ENCODE measurements at places on chromosomes 16 and 17. TPM values are rescaled to one million over a fixed set of nuclear protein-coding genes. Genes with fewer than 3 reads are reported as not detected.

DNA sequence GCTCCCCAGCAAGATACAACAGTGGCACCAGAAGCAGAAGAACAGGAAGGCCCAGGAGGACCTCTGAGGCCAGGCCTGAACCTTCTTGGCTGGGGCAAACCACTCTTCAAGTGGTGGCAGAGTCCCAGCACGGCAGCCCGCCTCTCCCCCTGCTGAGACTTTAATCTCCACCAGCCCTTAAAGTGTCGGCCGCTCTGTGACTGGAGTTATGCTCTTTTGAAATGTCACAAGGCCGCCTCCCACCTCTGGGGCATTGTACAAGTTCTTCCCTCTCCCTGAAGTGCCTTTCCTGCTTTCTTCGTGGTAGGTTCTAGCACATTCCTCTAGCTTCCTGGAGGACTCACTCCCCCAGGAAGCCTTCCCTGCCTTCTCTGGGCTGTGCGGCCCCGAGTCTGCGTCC is 11.9 kb downstream of the CES3 start:
- no peaks in the 10 kb centered on the region for H3K36me3 ChIP-seq
- no peak for DNase-seq
- H3K27me3 ChIP-seq: no peaks in the 10 kb centered on the region
- H3K27ac ChIP-seq: no peak overlapping the region

- H3K36me3 ChIP-seq: no peaks in the 10 kb centered on the region
- no peak for DNase-seq
These were observed 43.6 kb downstream of the NUP93 start for GRCh38 chr16:56773532-56773931.

DNA sequence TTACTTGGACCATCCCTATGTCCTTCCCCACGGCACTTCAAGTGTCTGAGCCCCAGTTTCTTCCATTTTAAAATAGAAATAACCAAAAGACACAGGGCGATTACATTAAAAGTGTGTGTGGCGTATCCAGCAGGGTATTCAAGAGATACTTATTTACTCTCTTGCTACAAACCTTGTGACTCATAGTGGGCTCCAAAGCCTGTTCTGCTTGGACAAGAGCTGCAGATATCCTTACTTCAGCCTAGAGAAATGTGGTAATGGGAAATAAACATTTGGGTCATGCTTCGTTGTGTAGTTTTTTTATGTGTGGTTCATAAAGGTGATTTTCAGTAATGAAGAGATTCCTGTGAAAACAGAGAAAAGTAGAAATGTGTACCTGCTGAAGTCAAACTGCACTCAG is 288.9 kb upstream of the CDH11 start:
- no peaks in the 10 kb centered on the region for H3K36me3 ChIP-seq
- H3K27ac ChIP-seq: no peak overlapping the region
- no peak overlapping the region for H3K4me3 ChIP-seq

DNA sequence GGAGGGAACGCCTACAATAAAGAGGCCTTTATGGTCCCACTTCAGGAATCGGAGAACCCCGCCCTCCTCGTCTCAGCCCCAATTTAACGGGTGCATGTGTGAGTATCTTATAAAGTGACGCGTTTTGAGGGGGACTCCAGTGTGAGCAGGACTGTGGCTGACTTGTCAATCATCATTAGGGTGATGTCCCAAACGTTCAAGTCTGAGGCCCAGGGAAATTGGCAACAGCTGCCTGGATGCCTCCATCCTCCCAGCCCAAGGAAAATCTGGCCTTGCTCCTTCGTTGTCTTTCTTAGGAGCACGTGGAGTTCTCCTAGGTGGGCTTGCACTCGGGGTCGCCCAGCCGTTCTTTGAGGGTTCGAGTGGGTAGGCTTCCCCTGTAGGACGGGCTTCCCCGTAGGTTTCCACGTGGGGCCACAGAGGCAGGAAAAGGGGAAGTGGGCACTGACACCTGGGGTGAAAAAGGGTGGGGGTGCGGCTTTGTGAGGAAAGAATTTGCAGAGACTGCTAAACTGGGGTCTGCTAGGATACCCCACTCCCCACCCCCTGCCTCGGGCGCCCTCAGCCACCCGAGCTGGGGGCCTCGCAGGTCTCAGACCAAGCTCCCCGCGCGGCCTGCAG is 561 bp upstream of the HERPUD1 start:
- peak overlapping the region; percentile 100 for H3K27ac ChIP-seq
- DNase-seq: no peak
- no peaks in the 10 kb centered on the region for H3K27me3 ChIP-seq
- H3K4me3 ChIP-seq: peak overlapping the region; percentile 99
- H3K36me3 ChIP-seq: peaks cover 13% of the 10 kb centered on the region

PRAC1 gene
- total RNA-seq: not detected

ABCA10 gene
- 5.5 TPM for total RNA-seq

DNA sequence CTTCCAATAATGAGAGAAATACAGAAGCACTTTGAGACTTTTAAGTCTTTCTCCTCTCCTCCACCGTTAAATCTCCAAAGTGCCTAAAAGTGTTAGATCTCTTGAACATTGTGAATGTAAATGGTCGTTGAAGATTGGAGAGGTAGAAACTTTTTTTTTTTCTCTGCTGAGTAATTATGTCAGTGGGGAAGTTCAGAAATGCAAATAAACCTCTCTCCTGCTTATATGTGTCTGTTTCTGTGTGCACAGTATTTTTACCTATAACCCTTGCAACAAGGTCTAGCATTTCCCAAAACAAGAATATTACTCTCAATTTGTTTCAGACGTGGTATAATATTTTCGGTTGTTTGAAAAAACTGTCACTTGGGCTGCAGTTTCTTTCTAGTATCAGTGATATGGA is 833.6 kb upstream of the CDH8 start:
- no peak overlapping the region for H3K27ac ChIP-seq
- no peaks in the 10 kb centered on the region for H3K4me1 ChIP-seq
- DNase-seq: no peak
- H3K4me3 ChIP-seq: no peak overlapping the region

DNA sequence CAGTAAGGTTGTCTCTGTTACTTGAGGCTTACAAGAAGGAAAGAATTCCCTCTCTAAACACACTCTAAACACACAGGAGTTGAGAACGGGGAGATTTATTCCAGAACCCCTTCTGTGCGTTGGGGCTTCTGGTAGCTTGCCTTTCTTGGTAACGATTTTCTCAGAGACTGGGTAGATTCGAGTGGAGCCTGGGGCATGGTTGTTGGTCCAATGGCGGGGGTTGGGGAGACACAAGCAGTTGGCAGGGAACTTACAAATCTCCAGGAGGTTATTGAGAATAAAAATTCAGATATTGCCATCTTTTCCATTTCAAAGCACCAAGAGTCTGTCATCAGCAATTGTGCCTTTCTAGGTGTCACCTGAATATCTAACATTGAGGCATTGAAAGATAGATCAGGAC is 251.7 kb downstream of the CDH13 start:
- no peak for DNase-seq
- H3K36me3 ChIP-seq: no peaks in the 10 kb centered on the region
- no peaks in the 10 kb centered on the region for H3K27me3 ChIP-seq
- H3K4me3 ChIP-seq: no peak overlapping the region

TRAPPC2L gene
- total RNA-seq: 19.0 TPM

DNA sequence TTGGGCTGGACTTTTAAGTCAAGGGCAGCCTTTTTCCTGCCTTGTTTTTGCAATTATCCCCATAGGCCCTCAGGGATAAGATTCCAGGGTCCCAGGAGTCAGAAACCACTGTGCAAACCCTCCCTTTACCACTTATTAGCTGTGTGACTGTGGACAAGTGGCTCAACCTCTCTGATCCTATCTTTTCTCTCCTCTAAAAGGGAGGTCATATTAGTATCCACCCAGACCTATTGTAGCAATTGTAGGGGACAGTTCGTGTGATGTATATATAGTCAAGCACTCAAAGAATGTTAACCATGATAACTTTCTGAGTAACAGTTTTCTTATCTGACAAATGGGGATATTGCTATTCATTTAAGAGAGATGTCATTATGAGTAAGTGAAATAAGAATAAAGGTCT is 68.2 kb downstream of the IRX5 start:
- peaks cover 11% of the 10 kb centered on the region for H3K27me3 ChIP-seq
- no peaks in the 10 kb centered on the region for H3K36me3 ChIP-seq
- H3K4me3 ChIP-seq: no peak overlapping the region
- DNase-seq: no peak
- no peak overlapping the region for H3K27ac ChIP-seq

CCL8 gene
- total RNA-seq: not detected

GRCh38 chr17:70314506-70314905 is 145.2 kb downstream of the KCNJ2 start:
- H3K4me3 ChIP-seq: no peak overlapping the region
- peaks cover 30% of the 10 kb centered on the region for H3K4me1 ChIP-seq
- no peaks in the 10 kb centered on the region for H3K27me3 ChIP-seq
- H3K36me3 ChIP-seq: no peaks in the 10 kb centered on the region
- DNase-seq: no peak

GRCh38 chr17:61139219-61139618 is 260.4 kb upstream of the TBX2 start:
- no peaks in the 10 kb centered on the region for H3K27me3 ChIP-seq
- no peak overlapping the region for H3K27ac ChIP-seq
- peaks cover 4% of the 10 kb centered on the region for H3K4me1 ChIP-seq

RASD1 gene
- 61.3 TPM for total RNA-seq

LRRC46 gene
- not detected for total RNA-seq

DNA sequence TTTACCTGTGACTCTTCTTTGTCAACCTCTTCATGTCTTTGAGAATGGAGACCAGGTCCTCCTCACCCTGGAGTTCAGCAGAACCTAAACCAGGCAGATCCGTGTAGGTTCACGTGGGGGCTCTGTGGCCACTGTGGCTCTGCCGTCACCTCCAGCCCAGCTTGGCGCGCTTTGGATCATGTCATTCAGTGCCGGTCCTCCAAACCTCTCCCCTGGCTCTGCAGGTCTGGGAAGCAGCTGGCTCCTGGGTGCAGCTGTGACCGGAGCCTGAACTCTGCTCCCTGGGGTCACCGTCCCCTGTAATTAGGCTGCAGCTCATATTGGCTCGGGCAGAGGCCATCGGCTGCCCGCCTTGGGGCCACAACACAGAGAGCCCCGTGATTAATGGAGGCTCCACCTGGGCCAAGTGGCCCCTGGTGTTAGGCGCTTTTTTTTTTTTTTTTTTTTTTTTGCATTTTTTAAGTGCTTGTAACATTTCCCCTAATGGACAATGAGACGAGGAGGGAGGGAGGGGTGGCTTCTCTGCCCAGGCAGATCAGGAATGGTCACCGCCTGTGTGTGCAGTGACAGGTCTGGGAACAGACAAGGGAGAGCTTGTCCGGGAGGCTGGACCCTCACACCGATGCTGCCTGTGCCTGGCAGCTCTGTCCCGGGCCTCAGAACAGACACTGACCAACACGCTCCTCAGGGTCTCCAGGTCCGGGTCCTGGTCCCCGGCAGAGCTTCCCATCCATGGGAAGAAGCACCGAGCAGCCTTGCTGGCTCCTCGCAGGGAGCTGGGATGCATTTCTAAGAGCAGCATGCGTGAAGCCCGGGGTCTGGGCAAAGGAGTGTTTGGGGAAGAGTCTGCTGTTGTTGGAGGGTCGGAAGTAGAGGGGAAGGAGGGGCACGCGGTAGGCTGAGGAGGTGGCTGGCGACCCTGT is 247.9 kb downstream of the SEC14L1 start:
- H3K4me1 ChIP-seq: peaks cover 80% of the 10 kb centered on the region
- peak overlapping the region; percentile 79 for H3K27ac ChIP-seq
- DNase-seq: no peak
- no peaks in the 10 kb centered on the region for H3K36me3 ChIP-seq

DNA sequence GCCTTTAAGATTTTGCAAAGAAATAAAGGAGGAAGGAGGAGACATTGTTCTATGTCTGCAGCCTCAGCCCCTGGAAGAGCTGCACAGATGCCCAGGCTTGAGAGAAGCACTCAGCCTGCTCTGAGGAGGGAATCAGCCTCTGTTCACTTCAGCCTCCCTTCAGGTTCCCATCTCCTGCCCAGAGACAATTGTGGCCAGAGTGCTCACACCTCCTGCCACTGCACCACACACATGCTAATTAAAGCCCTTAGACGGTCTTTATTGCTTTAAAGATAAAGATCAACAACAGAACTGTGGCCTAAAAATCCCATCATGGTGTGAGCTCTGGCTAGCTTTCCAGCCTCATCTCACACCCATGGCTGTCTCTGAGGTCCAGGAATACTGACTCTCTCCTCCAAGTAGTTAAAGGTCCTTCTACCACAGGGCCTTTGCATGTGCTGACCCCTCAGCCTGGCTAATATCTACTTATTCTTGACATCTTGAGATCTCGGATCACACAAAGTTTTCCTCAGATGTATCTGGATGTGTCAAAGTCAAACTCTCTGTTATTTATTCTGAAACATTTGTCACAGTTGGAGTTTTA is 33.8 kb downstream of the CHD9NB start:
- H3K27me3 ChIP-seq: no peaks in the 10 kb centered on the region
- H3K36me3 ChIP-seq: no peaks in the 10 kb centered on the region
- H3K4me3 ChIP-seq: no peak overlapping the region
- no peaks in the 10 kb centered on the region for H3K4me1 ChIP-seq

DNA sequence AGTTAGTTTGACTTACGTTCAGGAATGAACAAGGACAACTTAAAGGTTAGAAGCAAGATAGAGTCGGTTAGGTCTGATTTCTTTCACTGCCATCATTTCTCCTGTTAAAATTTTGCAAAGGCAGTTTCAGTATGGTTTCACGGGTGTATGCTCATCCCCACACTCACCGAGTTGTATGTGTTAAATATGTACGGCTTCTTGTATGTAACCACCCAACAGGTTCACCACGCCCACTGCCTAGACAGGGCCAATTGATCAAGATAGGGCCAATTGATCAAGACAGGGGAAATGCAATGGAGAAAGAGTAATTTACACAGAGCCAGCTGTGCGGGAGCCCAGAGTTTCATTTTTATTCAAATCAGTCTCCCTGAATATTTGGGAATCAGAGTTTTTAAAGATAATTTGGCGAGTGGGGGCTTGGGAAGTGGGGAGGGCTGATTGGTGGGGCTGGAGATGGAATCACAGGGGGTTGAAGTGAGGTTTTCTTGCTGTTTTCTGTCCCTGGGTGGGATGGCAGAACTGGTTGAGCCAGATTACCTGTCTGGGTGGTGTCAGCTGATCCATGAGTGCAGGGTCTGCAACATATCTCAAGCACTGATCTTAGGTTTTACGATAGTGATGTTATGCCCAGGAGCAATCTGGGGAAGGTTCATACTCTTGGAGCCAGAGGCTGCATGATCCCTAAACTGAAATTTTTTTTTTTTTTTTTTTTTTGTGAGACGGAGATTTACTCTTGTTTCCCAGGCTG is 62.4 kb upstream of the PLCG2 start:
- no peaks in the 10 kb centered on the region for H3K4me1 ChIP-seq
- no peak for DNase-seq
- H3K36me3 ChIP-seq: no peaks in the 10 kb centered on the region
- no peak overlapping the region for H3K27ac ChIP-seq
- H3K4me3 ChIP-seq: no peak overlapping the region

TMEM235 gene
- total RNA-seq: not detected

DNA sequence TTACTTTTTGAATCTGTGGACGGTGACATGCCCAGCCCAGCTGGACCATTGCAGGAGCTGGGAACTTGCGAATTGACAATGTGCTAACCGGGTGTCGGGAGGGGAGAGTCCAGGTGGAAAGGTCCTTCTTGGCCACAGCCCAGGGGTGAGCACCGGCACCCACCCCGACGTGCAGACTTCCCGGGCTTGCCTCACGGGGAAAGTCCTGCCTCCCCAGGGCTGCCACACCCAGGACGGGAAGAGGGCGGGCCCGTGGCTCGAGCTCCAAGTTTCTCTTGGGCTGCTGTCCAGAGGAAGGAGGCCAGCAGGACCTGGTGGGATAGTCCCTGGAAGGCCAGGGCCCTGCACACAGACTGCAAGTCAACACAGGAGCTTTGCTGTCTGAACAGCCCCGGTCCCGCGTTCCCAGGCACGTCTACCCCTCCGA is 17.7 kb downstream of the CARD14 start:
- no peaks in the 10 kb centered on the region for H3K36me3 ChIP-seq
- no peaks in the 10 kb centered on the region for H3K27me3 ChIP-seq
- H3K27ac ChIP-seq: peak overlapping the region; percentile 7
- peak; percentile 53 for DNase-seq
- H3K4me1 ChIP-seq: peaks cover 8% of the 10 kb centered on the region

Data from gastrocnemius medialis (tissue), 4 donors.